Progenitor cell of endocrine pancreas (in vitro differentiated cells): ENCODE measurements at places on chromosomes 2 and 18.

DNA sequence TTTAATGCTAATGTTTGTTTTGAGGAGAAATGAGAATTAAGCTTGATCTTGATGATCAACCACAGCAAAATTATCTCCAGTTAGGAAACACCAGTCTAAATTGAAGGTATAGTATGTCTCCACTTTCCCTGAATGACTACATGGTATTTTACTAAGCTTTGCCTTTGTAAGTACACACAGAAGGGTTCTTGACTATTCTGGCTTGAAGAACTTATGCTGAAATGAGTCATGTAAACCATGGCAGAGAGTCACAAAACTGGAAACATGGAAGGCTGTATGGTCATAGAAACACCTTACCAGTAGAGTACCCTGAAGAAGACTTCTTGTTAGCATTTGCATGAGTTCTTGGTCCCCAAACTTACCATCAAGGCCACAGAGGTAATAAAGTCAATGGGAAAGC lies 250.5 kb downstream of the SLC8A1 start:
- no peak for DNase-seq

GRCh38 chr2:238487652-238488346 lies 61.1 kb downstream of the ASB1 start:
- no peak for DNase-seq

GRCh38 chr2:54466870-54467269 lies 10.7 kb downstream of the SPTBN1 start:
- no peak for DNase-seq

GRCh38 chr2:173751245-173751975 lies 213.8 kb downstream of the SP3 start:
- no peak for DNase-seq

DNA sequence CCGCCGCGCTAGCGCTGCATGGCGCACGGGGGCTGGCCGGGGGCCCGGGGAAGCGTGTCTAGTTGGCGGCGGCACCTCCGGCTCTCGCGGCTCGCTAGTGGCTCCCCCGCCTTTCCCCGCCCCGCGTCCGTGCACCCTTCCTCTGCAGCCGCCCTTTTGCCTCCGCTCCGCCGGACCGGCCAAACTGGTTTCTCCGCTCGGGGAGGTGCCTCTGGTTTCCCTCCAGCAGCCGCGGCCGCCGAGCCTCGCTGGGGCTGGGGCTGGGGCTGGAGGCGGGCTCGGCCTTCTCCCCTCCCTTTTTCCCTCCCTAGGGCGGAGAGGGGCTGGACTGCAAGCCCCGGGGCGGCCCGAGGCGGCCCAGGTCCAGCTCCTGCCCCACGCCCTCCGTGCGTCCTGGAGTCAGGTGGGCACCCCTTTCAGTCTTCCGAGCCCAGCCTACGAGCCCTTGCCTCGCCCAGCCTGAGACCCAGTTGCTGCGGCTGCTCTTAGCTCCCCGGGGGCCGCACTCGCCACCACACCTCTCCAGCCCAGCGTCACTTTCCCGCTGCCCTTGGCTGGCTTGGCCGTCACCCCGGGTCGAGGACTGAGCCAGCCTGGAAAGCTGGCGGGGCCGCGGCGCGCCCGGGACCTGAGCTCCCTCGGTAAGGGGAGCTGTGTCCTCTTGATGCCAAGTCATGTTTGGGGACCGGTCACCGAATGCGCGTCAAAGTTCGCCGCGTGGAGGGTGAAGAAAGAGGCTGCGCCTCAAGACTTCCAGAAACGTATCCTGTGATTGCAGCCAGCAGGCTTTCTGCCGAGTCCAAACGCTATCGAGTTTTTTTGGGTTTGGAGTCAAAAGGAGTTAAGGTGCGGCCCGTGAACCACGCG lies at the start of gene ATP8B1:
ATP8B1 (minus strand) TSS at position 213 of the 867 bp plus-strand sequence. CDS start 71,508 bp downstream, outside the sequence.
- peak; percentile 98 for DNase-seq

GRCh38 chr2:12604341-12604740 lies 112.4 kb upstream of the TRIB2 start:
- no peak for DNase-seq

DNA sequence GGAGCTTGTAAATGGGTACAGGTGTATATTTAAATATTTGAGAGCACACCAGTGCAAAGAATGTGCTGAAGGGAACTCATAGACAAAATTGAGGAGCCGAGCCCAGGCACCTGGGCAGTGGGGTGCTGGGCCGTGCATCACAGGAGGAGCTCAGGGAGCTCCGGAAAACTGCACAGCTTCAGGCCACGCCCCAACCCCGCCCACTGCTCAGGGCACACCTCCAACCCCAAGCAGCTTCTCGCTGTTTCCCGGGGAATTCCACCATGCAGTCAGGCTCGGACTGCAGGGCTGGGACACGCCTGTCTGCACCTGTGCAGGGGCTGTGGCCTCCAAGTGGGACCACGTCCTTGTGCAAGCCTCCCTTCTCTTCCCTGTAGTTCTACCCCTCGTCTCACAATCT lies 243.0 kb downstream of the HDAC4 start:
- no peak for DNase-seq

- DNase-seq = no peak
These were observed 109.4 kb downstream of the CALCRL start for GRCh38 chr2:187338679-187339121.

- DNase-seq = no peak
These were observed 350.8 kb upstream of the RGPD4 start for GRCh38 chr2:107475859-107476258.

- no peak for DNase-seq
These were observed 81.9 kb downstream of the LONRF2 start for GRCh38 chr2:100240386-100240785.

DNA sequence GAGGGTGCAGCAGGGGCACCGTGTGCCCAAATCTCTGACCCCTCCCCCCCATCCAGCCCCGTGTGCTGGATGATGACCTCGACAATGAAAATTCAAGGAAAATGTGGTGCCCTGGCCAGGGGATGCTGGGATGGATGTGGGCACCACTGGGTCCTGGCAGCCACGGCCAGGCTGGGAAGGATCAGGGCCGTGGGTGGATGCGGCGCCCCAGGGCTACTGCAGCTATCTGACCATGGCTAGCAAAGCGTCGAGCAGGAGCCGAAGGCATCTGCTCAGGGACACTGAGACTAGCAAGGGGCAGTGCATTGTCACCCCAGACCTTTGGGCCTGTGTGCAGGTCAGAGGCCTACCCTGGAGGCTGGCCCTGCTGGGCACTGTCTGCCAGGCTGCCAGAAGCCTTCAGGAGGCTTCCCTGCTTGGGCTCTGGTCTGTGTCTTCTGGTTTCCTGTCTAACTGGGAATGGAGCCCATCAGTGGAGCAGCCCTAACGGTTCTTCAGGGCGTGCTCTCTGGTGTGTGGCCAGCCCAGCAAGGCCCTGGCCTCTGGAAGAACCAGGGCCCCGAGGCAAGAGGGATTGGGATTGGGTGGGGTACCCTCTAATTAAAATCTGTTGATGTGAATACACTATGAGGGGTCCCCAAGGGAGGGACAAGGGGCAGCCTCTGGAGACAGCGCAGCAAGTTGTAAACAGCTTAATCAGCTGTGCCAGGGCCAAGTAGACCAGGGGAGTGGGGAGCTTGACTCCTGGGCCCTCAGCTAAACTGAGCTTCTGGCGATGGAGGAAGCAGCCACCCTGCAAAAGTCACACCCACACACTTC lies 98.0 kb downstream of the STPG4 start:
- DNase-seq = no peak

DNA sequence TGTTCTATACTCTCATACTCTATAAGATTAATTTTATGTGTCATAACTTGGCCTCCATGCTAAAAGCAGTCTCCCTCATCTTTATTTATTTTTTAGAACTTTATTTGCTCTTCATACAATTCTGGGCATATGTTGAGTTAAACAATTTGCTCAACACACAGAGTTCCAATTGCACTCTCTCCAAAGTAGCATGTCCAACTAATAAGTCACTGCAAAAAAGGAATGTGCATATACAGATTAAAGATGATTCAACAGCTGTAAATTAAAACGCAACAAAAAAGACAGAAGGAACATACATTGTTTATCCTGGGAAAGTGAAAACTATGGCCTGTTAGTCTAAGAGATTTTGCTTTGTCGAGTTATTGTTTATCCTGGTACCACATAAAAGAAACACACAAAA lies 277.7 kb upstream of the ACVR2A start:
- no peak for DNase-seq

DNA sequence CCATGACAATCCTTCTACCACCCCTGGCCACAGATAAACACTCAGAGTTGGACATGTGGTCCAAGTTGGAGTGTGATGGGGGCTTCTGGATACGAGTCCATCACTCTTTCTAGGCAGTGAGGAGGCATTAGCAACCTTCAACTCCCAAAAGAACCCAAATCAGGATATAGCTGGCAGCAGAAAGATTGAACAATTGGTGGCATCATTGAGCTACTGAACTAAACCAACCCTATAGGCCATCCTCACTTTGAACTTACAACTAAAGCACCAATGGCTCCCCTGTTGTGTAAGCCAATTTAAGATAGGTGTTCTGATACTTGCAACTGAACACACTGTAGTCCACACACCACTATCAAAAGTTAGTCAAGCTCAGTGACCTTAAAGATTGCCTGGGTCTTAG lies 24.0 kb upstream of the MARCO start:
- DNase-seq = no peak

DNA sequence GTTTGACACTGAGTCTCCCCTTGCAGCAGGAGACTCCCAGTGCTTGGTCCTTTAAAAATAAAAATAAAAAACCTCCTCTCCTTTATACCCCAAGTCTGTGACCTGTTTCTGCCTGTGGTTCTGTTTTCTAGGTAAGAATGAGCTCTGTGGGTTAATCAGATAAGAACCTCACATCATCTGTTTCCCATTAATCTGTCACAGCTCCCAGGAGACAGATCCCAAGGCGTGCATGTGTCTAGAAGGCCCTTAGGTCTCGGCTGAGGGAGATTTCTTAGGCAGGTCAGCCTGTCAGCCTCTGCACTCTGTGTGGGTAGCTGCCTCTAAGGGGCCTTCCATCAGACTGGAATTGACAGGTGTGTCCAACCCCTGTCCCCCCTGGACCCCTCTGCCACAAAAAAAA lies 80.7 kb downstream of the FHOD3 start:
- DNase-seq = no peak

DNA sequence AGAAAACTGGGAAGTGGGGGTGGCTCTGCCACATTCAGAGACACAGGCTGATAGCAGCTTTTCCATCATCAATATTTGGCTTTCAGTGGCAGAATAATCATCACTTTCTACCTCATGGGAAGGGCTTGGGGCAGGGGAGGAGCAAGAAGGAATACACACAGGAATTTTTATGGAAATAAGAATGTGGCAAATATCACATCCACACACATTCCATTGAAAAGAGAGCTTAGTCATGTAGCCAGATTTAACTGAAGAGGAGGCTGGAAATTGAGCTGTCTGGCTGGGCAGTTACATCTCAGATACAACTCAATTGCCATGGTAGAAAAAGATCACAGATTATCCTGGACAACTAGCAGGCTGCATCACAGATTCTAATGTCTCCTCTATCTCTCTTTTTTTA lies 1474.0 kb upstream of the ACVR2A start:
- no peak for DNase-seq

GRCh38 chr2:11155381-11156035 lies at the start of gene SLC66A3:
TSS of gene SLC66A3 (plus strand) at chr2:11155467. CDS start at chr2:11155547, 80 bp downstream.
- no peak for DNase-seq

DNA sequence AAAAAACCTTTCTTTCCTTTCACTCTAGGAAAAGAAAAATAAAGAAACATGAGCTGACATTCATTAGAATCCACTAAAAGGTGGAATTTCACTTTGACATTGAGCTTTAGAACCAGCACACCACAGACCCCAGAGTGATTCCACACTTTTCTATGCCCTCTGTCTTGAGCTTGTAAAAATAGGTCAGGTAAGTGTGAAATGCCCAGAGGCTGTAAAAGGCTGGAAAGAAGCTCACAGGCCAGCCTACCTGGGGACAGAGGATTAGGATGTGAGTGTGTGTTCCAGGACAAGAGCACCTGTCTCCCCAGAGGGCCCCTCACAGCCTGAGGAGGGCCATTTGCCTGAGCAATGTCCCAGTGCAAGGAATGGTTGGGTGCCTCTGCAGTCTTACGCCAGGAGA lies 56.3 kb upstream of the MYO3B start:
- DNase-seq = no peak

DNA sequence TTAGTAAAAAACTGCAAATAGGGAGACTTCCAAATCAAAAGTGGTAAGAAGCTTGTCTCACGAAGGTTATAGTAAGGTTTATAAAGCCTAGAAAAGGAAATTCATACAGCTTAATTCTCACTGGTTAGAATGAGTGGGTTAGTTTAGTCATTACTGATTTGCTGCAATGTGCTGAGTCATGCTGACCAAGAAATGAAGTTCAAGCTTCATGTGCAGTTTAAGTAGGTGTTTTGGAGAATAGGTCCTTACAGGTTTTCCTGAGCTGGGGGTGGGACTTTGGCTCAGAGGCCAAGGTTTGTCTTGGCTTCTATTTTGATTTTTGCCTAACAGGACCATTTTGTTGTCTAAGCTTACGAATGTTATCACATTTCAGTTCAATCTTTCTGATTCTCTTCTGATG lies 15.1 kb downstream of the CLIP4 start:
- no peak for DNase-seq

DNA sequence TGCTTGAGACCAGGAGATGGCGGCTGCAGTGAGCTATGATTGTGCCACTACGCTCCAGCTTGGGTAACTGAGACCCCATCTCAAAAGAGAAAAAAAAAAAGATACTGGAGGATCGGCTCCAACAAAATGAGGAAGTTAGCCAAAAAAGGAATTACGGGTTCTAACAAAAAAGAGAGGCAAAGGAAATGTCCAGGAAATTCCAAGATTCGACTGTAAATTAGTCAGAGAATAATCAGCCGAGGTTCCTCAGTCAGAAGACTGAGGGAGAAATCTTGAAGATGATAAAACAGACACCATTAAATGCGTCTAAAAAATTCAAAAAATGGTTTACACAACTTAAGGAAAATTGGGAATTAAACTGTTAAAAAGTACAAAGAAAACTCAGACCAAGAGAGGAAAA lies 89.5 kb downstream of the AAK1 start:
- no peak for DNase-seq

- DNase-seq = no peak
These were observed 1.2 kb downstream of the GATA6 start for GRCh38 chr18:22170421-22171257.

DNA sequence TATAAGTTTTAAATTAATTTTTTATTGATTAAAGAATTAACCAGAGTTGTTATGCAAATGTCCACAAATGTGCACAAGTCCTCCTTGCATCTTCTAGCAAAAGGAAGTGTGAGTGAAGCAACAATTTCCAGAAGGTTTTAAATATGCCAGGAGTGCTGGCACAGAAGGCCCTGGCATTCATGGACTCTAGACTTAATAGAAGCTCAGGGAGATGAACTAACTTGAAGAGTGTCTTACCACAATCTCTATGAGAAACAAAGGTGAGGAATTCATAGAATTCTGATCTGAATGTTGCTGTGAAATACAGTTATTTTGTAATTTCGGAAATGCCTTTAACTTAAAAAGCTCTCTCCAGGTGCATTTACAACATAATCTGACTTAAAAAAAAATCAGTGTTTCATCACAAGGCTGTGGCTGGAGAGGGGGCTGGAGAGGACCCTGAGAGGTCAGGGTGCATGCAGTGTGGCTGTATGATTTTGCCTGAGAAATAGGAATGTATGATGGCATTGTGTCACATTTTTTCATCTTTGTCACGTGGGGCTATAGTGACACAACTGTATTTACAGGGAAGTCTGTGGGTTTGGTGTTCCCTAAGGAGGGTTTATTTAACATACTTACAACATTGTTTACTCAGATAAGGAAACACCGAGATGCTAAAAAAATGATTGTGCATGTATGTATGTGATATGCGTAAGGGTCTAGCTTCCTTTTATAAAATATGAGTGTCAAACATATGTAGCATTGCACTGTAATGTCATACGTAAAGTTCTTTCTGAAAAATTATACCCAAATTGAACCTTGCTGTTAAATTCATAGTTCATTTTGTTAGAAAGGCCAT lies 66.2 kb downstream of the MAP4K4 start:
- no peak for DNase-seq

GRCh38 chr18:4599312-4599711 lies 144.2 kb upstream of the DLGAP1 start:
- DNase-seq = no peak

- no peak for DNase-seq
These were observed 121.2 kb upstream of the CAVIN2 start for GRCh38 chr2:191968120-191968519.
